Kidney (tissue), 22 donors: ENCODE measurements at places on chromosomes 7 and 10. TPM values are rescaled to one million over a fixed set of nuclear protein-coding genes. Genes with fewer than 3 reads are reported as not detected.

Gene NEBL
- 13.8 TPM for polyA plus RNA-seq

Gene ARF5
- polyA plus RNA-seq = 223 TPM

Gene GRID2IP
- 0.11 TPM for polyA plus RNA-seq

Gene ZNF775
- 5.2 TPM for polyA plus RNA-seq

Gene STEAP1
- polyA plus RNA-seq = 6.3 TPM

Gene PRKAR2B
- polyA plus RNA-seq = 7.3 TPM

Gene SRRM3
- polyA plus RNA-seq = 0.99 TPM

Gene LLCFC1
- polyA plus RNA-seq = not detected

Gene CYP3A5
- polyA plus RNA-seq = 7.6 TPM

Gene STEAP2
- 8.9 TPM for polyA plus RNA-seq

Gene PLEKHS1
- polyA plus RNA-seq = 0.17 TPM

Gene ERVW-1
- not detected for polyA plus RNA-seq

Gene STARD3NL
- 47.9 TPM for polyA plus RNA-seq

- no peak for DNase-seq
Observed at GRCh38 chr10:18743926-18744325, 84.7 kb downstream of the ARL5B start.

- no peak for DNase-seq
Observed at GRCh38 chr10:101766306-101766705, 9.6 kb downstream of the FGF8 start.

DNA sequence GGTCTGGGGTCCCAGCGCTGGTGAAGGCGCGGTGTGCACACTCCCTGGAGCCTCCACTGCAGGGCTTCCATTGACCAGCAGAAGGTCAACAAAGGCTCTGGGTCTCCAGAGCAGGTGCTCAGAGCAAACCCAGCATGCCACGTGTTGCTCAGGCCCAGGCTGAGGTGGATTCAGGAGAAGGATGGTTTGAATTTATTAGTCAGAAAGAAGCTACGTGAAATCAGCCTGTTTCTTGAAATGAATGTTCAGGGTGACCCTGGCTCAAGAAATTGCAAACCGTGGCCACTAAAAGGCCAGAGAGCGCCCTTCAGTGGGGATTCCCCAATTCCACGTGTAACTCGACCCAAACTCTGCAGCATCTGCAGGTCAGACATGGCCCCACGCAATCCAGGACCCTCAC, 82.7 kb upstream of the PFKP start:
- DNase-seq = no peak

GRCh38 chr7:2354186-2354938, at the start of gene EIF3B:
EIF3B (plus strand) TSS chr7:2354827; CDS start chr7:2354922, 95 bp downstream.
- peak; percentile 92 for DNase-seq

GRCh38 chr10:105742184-105742583, 1101.1 kb downstream of the SORCS3 start:
- no peak for DNase-seq

DNA sequence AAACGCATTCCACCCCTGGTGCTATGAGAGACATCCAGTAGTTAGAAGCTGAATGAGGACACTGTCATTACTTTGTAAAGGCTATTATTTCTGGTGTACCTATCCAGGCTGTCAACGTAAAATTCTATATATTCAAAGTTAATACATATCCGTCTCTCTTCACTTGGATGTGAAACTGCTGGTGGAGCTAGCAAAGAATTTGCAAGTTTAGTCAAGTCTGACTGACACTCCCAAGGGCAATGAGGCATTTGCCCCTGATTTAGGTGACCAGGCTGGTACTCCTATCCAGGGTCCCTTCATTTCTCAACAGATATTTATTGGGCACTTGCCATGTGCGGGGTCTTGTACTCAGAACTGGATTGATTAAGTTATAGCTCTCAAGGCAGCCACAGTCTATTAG, 260.1 kb upstream of the CDC14C start:
- DNase-seq = no peak

- no peak for DNase-seq
Observed at GRCh38 chr10:86945361-86946212, 11.8 kb downstream of the MMRN2 start.

- DNase-seq = no peak
Observed at GRCh38 chr7:3153118-3153517, 109.5 kb upstream of the CARD11 start.

- no peak for DNase-seq
Observed at GRCh38 chr10:7819121-7819460, 786 bp downstream of the TAF3 start.

- no peak for DNase-seq
Observed at GRCh38 chr10:123726381-123726780, 60.2 kb downstream of the GPR26 start.

- DNase-seq = peak; percentile 69
Observed at GRCh38 chr10:53839440-53840039, 961.5 kb downstream of the PCDH15 start.

GRCh38 chr10:79187121-79187940, 118.6 kb downstream of the ZMIZ1 start:
- no peak for DNase-seq

GRCh38 chr7:143296686-143297085, 8.5 kb downstream of the CASP2 start:
- DNase-seq = no peak

- DNase-seq = peak; percentile 85
Observed at GRCh38 chr10:13349463-13350274, 1.6 kb upstream of the SEPHS1 start.

GRCh38 chr10:52771534-52772445, 794 bp downstream of the MBL2 start:
- no peak for DNase-seq

GRCh38 chr10:78706726-78707540, 361.8 kb upstream of the ZMIZ1 start:
- no peak for DNase-seq

DNA sequence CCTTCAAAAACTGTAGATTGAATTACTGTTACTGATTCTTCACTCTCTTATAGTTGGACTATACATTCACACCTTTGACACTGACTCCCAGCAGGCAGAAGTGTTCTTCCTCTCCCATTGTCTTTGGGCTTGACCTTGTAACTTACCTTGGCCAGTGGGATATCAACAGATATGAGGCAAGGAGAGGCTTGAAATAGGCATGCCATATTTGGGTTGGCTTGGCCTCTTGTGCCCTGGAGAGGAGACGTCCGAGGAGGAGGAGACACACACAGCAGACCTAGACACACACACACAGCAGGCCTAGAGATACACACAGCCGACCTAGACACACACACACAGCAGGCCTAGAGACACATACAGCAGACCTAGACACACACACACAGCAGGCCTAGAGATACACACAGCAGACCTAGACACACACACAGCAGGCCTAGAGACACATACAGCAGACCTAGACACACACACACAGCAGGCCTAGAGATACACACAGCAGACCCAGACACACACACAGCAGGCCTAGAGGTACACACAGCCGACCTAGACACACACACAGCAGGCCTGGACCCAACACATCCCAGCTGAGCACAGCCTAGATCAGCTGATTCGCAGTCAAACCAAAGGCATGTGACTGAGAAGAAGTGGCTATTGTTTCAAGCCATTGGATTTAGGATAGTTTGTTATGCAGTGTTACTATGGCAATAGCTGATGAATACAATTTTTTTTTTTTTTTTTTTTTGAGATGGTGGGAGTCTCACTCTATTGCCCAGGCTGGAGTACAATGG, 12.5 kb upstream of the GNA12 start:
- DNase-seq = no peak

DNA sequence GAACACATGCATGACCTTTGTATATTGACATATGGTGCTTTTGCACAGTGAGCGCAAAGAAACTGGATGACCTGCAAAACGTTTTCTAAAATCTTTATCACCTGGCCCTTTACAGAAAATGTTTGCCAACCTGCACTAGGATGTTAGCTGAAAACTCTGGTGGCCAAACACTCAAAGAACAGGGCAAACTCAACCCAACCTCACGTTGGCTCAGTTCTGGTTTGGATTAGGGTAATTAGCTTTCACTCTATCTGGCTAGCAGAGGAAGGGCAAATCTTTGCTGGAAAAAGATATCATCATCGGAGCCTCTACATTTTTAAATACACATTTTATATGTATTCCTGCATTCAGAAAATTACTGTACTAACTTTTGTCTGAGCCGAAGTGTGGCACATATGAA, 688.9 kb downstream of the PHTF2 start:
- DNase-seq = no peak

GRCh38 chr7:94888551-94888950, 18.8 kb upstream of the PPP1R9A start:
- peak; percentile 72 for DNase-seq

DNA sequence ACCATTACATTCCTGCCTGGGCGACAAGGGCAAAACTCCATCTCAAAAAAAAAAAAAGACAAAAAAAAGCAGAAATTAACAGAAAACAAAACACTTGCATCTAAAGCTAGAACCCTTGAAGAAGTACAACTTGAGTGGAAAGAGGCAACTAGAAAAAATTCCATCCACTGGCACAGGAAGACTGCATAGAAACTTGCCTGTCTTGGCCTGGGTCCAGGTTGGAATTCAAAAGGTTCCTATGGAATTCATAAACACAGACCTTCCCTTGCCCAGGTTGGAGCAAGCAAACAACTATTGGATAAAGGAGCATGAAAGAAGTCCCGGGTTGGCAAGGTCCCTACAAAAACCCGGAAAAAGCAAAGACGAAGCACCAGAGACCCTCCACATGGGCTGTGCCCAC, 69.8 kb downstream of the CCDC71L start:
- DNase-seq = no peak

DNA sequence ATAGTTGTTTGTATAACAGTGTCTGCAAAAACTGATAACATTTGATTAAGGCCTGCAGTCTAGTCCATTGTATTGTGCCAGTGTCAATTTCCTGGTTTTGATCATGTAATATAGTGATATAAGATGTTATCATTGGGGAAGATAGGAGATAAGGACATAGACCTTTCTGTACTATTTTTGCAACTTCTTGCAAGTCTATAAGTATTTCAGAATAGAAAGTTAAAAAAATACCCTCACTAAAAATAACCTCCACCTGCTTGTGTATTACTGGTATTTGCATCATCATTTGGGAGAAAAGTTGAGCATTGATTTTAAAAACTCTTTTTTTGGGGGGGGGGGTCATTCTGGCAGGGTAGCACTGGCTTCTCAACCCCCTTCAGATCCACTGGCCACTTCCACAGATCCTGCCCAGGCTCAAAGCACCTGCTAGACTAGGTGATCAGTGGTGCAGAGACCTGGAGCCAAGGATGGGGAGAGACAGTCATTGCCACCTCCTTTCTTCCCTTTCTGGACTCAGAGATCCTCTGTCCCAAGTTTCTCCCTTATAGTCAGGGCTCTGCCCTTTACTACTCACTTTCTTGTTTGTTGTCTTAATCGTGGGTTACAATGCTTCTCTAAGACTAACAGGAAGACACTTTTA, 103.0 kb downstream of the RBM20 start:
- no peak for DNase-seq

- DNase-seq = no peak
Observed at GRCh38 chr10:52111101-52111891, 202.8 kb upstream of the DKK1 start.

DNA sequence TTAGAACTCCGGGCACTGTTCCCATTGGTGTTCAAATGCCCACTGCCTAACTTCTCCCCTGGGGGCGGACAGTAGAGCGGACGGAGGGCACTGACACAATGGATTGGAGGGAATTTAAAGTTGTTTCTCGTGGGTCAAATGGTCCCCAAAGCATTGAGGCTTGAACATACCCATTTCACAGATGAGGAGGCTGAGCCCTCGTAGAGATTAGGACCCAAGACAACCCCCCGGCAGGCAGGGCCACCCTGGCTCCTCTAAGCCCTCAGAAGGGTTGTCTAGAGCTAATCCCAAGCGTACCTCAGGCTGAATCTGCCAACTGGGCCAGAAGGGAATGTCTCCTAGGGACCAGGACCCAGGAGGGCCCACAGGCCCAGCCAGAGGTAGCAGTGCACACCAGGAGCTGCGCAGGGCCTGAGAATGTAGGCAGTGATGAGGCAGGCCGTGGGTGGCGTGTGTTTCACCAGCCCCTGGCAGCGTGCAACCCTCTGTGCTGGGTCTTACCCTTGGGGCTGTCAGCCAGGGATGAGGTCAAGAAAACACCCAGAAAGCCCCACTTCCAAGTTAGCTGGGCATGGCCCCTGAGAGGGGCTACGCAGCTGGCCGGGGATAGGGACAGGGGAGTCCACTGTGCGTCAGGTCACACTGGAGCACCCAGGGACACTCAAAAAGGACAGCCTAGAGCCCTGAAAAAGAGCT, 5.8 kb downstream of the AIFM2 start:
- DNase-seq = no peak

DNA sequence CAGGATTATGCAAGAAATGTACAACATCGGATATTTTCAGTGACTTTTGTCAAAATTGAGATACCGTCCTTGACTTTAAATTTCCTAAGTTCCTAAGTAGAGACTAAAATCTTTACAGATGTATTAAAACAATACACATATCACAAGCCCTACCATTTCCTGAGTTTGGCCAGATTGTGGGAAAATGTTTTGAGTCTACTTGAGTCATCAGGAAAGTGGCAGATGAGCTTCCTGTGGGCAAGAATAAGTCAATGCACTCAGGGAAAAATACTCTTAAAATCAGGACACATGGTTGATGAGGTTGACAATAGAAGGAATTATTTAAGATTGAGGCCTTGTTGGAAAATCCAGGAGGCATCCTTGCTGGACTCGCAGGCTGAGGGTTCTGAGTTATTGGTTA, 162.5 kb downstream of the SNX10 start:
- no peak for DNase-seq
